ENCODE measurements at places on chromosomes 3 and 15.

DNA sequence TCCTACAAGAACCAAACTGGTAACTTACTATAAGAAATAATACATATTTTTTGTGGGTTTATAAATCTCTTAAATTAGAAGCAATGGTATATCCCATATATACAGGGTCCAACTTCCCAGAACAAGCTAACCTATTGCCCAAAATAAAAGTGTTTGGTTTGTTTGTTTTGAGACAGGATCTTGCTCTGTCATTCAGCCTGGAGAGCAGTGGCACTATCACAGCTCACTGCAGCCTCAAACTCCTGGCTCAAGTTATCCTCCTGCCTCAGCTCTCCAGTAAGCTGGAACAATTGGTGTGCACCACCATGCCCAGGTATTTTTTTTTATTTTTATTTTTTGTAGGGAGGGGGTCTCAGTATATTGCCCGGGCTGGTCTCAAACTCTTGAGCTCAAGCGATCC lies 135.4 kb downstream of the TFDP2 start:
- no peak for DNase-seq

DNA sequence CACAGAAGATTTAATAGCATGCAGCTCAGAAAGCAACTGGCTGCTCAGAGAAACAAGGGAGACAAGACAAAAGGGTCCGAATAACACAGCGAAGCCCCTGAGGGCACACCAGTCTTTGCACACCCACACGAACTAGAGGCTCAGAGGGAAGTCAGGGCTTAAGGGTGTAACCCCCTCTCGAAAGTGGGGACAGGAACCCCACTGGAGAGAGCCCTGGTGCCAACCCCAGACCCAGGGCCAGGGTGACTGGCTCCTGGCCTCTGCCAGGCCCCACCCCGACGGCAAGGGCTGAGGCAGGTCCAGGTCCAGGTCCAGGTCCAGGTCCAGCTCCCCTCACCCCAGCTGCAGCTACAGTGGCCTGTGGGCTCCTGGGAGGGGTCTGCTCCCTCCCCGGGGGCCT lies 10.5 kb upstream of the PRR23E start:
- DNase-seq, result no peak

DNA sequence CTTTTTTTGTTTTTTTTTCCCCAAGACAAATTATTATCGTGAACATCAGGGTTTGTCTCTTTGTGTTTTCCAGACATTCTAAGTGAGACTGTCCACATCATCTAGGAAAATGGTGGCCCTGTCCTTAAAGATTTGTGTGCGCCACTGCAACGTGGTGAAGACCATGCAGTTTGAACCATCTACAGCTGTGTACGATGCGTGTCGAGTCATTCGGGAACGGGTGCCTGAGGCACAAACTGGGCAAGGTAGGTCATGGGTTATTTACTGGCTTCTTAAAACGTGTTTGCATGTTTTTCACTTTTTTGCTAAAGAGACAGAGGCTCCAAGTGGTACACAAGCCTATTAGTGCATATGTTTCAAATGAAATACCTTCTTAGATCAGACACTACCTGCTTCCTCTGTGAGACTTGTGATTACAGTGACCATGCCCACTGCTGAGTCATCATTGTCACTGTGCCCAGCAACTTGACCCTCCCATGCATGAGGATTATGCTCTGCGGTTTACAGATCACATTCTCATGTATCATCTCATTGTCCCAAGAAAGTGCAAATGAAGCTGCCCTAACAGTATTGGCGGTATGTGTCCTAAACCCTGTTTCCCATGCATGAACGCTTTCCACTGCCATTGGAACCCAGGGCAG lies 395.2 kb upstream of the TPM1 start:
- no peak for DNase-seq

GRCh38 chr3:38002291-38002876 lies 11.8 kb downstream of the VILL start:
- no peak for DNase-seq

DNA sequence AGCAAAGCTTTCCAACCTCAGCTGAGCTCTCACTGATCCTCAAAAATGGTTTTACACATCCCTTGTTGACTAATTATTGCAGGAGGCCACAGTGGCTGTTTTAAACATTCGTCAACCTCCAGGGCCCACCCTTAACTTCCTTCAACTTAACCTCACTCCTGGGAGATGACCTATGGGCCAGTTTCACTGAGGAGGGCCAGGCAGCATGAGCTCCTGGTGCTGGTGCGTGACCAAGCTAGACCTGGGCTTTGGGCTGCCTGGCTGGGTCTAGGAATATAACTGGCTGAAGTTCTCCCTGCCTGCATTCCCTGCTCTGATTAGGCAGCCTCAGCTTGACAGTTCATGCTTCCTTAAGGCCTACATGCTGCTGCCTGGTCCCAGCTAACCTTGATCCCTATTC lies 273.7 kb upstream of the ATP11B start:
- no peak for DNase-seq

- no peak for DNase-seq
These were observed 146.6 kb upstream of the ARHGEF26 start for GRCh38 chr3:153974614-153975013.

DNA sequence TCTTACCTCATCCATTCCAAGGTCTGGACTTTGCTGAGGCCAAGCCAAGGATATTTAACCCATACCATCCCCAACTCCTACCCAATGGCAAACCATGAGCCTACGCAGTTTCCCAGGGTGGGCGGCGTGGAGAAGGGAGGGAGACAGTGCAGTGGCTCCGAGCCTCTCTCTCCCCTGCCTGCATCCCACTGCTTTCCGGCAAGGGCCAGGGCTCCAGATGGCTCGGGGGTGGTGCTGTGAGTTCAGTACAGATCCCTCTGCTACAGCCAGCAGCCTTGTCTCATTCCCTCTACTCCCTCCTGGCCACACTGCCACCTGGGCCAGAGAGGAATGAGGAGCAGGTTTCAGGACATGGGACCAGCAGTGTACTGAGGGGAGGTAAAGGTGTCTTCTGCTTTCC lies 44.3 kb upstream of the APEH start:
- no peak for DNase-seq

DNA sequence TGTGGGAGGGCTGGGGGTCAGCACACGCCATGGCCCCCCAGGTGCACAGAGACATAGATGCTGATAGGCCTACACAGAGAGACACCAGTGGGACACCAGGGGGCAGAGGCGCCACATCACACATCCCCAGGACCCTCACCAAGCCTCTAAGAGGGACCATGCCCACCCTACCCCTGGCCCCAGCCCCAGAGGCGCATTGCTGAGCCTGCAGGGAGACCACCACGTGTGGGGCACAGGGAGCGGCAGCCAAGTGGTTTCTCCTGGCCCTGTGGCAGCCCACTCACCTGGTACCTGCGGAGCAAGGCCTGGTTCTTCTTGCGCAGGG lies 1.2 kb downstream of the CCDC9B start:
- DNase-seq, result no peak

DNA sequence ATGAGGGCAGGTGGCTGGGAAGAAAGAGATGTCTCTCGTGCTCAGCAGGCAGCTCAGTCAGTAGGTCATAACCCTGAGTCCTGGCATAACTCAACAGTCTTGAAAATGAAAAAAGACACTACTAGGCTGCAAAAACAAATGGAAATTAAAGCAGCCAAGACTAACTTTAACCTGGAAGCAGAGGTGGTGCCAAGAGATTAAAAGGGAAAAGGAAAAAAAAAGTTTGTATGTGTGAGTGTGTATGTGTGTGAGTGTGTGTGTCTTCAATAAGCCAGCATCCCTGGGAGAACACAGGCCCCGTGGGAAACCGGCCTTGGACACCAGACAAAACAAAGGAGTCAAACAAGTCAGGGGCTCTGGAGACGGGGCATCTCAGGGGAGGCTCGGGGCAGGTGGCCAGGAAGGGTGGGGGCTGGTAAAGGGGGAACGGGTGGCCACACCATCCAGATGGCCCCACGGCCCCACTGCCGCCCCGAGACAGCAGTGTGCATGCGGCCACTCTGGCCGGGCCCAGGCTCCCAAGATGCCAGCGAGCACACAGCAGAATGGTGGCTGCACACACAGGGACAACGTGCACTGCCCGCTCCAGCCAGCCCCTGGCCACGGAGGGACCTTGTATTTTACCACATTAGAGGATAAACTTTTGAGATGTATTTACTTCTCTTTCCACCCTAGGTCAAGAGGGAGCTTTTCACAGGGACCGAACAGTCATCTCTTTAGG lies 23.8 kb downstream of the CYFIP1 start:
- no peak for DNase-seq

DNA sequence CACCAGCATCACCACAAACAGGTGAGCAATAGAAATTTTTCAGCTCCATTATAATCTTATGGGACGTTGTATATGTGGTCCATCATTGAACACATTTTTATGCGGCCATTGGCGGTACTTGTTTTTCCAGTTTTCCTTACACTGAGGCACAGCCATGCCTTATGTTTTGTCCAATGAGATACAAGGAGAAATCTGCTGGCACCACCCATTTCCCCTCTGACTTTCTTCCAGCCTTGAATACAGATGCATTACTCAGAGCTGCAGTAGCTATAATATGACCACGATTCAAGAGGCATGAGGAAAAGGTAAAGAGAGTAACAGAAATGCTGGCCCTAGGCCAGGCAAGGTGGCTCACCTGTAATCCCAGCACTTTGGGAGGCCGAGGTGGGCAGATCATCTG lies 9.0 kb upstream of the PIK3R4 start:
- DNase-seq, result no peak

- DNase-seq, result no peak
These were observed 728.4 kb upstream of the GOLIM4 start for GRCh38 chr3:168824107-168824506.

- DNase-seq, result no peak
These were observed 6.6 kb upstream of the BCL2L10 start for GRCh38 chr15:52118969-52119749.

- no peak for DNase-seq
These were observed 158.1 kb upstream of the UBE3A start for GRCh38 chr15:25596644-25597562.

DNA sequence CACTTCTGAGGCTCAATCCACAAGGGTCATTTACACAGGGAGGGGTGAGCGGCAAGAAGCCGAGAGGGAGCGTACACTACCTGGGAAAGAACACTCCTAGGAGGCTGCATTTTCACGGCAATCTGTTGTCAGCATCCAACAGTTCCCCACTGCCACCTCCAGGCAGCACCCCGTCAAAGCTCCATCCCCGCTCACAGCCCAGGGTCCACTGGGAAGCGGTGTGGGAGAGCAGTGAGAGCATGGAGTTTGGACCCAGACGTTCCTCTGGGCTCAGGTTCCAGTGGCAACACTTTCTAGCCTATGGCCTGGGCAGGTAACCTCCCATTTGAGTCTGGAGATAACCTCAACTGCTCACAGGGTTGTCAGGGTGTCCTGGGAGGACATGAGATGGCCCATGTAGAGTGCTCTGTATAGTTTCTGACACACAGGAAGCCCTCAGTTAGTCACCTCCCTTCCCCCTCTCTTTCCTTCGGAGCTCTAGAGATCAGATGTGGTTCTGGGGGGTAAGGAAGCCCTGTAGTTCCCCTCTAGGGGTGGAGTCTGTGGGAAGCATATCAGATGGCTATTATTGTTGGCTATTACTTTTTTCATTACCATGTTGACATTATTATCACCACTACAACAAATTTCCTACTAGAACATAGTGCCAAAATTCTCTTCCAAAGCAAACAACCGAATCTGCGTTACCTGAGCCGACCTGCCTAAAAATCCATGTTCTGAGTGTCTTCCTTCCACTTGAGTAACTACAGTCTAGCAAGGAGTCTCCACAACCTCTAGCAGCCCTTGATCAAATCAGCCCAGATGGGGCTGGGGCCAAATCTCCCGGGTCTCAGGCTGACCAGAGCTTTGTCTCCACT lies 29.1 kb downstream of the RUVBL1 start:
- DNase-seq, result no peak

DNA sequence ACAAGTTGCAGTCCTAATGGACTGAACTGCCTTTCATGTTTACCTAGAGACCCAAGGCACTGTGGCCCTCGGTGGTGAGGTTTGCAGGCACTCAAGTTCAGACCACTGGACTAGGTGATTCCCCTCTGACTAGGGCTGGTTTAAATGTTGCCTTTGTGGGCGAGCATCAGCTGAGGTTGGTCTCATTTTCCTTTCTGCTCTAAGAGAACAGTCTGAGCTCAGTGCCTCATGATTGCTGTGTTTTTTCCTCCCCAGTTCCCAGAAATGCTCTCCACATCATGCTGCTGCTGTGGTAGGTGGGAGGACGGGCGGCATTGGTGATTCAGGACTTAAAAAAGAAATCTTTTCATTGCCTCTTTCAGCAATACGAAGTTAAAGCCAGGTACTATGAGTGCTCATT lies 237.2 kb downstream of the MBNL1 start:
- no peak for DNase-seq

- DNase-seq, result no peak
These were observed 341.8 kb upstream of the SATB1 start for GRCh38 chr3:18766974-18767373.

GRCh38 chr3:190019844-190020243 lies 100.9 kb downstream of the P3H2 start:
- no peak for DNase-seq

GRCh38 chr15:67832897-67833709 lies 6.7 kb downstream of the RNU6-1 start:
- no peak for DNase-seq

GRCh38 chr3:197038679-197039462 lies 9.3 kb upstream of the MELTF start:
- DNase-seq, result no peak

DNA sequence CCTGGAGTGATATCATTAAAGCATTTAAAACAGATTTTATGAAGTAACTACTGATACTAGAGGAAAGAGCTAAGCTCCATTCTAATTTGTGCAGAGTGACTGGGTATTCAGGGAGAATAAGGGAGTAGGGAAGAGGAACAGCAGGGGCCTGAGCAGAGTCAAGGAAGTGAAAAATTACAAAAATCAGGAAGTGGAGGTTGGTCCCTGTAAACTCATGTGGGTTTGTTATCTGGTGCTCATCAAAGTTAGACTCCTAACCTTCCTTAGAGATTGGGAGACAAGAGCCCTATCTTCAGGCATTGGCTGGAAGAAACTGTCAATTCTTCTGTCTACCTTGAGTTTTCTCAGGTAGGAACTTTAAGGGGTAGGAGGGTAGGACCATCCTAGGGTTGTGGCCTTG lies 82.5 kb downstream of the NEK11 start:
- DNase-seq, result peak; percentile 39

- no peak for DNase-seq
These were observed 70.1 kb downstream of the ZNF609 start for GRCh38 chr15:64530472-64530871.

GRCh38 chr3:33231756-33232465 lies 13.3 kb upstream of the SUSD5 start:
- no peak for DNase-seq

DNA sequence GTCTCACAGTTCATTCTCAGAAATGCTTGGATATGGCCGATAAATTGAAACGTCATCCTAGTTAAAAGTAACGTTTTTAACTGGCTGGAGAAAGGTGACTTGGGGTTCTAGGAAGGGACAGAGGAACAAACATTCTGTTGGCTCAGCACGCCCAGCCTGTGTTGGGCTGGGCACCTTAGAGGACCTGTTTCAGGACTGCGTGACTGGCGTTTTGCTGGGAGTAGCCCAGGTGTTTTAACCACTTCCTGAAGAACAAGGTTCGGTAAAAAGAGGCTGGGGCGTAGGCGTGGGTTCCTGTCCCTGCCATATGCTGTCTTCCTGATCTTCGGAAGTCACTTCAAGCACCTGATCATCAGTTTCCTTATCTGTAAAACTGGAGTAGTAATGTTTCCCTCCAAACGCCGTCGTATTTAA lies 1.1 kb upstream of the TLNRD1 start:
- DNase-seq, result no peak

All from SK-N-MC (cell line).